ENCODE measurements at places on chromosomes 5 and 9.

GRCh38 chr5:171568389-171568788 is 148.9 kb downstream of the FGF18 start:
- DNase-seq: no peak

DNA sequence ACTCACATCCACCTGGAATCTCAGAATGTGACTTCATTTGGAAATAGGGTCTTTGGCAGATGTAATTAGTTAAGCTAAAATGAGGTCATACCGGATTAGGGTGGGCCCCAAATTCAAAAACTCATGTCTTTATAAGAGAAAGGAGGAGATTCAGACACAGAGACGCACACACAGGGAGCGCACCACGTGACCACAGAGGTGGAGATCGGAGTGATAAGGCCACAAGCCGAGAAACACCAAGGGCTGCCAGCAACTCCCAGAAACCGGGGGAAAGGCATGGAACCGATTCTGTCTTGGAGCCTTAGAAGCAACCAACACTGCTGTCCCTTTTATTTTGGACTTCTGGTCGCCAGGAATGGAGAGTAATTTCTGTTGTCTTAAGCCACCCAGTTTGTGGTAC is 31.8 kb upstream of the LMX1B start:
- DNase-seq: no peak

GRCh38 chr5:133029416-133029815 is 3.1 kb upstream of the ZCCHC10 start:
- DNase-seq: no peak

DNA sequence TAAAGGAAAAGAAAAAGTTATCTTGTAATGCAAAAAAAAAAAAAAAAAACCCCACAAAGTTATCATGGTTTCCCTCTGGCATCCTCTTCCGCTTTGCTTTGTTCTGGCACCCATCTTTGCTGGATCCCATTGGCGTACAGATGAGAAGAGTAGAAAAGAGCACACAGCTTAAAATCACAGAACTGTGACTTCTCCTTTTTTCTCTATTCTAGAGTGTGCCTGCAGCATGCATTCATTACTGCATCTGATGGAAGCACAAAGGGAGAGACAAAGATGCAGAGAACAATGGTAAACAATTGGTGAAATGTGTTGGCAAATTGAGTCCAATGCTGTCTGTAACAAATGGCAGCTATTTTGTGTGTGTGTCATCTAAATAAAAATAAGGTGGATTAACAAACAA is 440.8 kb upstream of the PIK3R1 start:
- DNase-seq: no peak

- no peak for DNase-seq
Observed at GRCh38 chr5:72129725-72130124, 22.4 kb downstream of the MAP1B start.

DNA sequence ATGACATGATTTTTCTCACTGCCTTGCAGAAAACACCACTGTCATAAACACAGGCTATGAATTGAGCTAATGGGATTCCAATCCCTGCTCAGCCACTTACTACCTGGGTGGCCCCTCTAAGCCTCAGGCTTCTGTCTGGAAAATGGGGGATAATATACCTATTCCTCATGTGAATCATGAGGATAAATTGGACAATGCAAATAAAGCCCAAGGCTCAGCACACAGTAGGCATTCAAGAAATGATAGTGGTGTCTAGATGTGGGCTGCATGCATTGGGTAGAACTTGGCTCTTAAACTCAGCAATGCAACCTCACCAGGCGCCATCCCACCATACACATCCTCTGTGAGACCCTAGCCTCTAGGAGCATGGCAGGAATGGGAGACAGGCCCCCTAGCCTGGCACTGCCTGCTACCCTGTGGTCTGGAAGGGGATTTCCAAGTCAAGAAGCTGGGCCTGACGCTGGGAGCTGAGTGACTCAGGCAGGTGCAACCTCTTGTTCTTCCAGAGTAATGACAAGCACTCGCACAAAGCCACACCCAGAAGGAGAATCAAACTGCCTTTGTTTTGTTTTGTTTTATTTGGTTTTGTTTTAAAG is 2.3 kb upstream of the TNIP1 start:
- DNase-seq: no peak

DNA sequence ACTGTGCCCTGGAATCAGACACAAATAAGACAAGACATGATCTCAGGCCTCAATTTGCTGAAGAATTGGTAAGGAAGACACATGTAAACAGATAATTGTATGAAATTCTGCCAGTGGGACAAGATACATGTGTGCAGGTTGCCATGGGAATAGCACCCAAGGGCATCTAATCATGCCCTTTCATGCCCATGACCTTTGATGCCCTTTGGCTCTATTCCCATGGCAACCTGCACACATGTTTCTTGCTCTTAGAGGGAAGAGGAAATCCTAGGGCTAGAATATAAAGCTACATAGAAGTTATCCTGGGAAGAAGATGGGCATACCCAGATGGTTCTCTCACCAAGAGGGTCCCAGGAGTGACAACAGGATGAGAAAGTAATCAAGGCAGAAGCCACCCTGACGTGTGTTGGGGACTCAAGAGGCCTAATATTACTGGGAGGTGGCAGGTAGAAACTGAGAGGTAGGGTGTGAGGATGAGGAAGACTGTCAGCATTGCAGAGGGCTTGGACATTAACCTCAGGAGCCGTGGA is 34.4 kb downstream of the P4HA2 start:
- no peak for DNase-seq

GRCh38 chr9:113875459-113876150 is 504 bp upstream of the ZNF618 start:
- DNase-seq: no peak

GRCh38 chr5:1945606-1946005 is 62.9 kb upstream of the IRX4 start:
- no peak for DNase-seq

GRCh38 chr5:91207248-91207647 is 175.9 kb downstream of the ARRDC3 start:
- no peak for DNase-seq

- no peak for DNase-seq
Observed at GRCh38 chr9:4422495-4422894, 67.8 kb upstream of the SLC1A1 start.

DNA sequence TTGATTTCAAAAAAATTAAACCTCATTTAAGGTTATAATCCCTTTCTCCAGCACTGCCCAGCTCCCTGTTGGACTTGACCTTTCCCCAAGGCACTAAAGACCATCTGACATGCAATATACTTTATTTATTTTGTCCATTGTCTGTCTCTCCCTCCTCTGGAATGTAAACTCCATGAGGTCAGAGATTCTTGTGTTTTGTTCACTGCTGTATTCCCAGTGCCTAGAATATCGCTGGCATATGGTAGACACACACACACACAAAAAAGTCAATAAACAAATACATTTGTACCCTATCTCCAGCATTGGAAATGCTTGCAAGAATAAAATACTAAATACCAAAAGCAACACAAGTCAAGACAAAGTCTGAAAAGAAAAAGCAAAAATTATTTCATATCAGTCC is 17.3 kb upstream of the ARSB start:
- DNase-seq: no peak

GRCh38 chr5:55347786-55348185 is 40.0 kb downstream of the MTREX start:
- no peak for DNase-seq

DNA sequence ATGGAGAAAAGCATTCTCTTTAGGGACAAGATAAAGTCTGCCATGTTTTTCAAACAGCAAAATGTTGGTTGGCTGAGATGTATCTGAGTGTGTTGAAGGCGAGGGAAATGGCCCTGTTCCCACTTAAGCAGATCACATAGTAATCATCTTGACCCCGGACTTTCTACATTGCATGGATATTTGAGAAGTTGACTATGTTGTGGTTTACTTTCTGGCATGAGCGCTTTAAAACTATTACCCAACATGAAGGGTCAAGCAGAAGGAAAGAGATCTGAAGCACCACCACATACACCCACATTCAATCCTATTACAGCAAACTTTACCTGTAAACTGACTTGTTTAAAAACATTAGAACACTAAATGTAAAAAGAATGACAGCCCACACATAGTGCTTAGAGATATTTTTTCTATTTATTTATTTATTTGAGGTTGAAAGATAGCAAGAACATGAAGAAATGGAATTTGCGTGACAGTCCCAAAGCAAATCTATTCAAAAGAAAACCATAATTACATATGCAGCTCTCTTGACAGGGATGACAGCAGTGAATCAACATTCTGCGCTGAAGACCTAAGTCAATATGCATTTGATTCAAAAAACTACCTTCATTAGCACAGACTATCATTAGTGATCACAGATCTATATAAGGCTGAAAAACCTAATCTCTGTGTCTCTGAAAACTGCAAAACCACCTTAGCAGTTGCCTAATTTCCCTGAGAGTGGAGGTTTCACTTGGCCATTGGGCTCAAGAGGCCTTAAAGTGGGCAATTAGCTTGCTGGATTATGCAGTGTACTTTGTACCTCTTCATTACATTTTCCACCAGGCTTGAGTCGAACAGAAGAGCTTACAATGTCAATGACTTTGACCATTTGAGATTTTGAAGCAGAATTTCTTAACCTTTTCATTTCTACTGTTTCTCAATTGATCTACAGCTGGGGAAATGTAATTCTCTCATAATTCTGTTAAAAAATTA is 195.0 kb downstream of the PDE4D start:
- DNase-seq: no peak

- DNase-seq: no peak
Observed at GRCh38 chr5:7941692-7942091, 72.7 kb downstream of the MTRR start.

DNA sequence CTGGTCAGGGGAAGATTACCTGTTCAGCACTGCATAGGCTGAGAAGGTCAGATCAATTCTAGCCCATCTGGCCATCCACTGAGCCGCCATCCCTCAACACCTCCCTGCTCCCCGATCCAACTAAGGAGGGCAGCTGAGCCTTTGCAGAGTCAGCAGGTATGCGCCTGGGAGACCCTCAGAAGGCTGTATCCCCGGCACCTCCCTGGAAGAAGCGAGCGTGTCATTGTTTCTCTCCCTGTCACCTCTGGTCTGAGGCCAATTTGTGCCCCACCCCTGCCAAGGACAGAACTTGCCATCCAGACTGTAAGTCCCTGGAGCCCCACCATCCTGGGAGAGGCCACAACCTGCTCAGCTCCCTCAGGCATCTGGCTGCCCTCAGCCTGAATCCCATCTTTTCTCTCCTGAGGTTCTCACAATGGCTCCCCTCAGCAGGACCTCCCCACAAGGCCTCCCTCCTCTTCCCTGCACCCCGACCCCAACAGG is 2.6 kb downstream of the CLTB start:
- no peak for DNase-seq

- no peak for DNase-seq
Observed at GRCh38 chr9:35257986-35258659, 96.3 kb downstream of the UNC13B start.

All from GM12864 (cell line).